NCI-H2107 (cell line): ENCODE measurements at places on chromosomes 4 and X.

GRCh38 chr4:96742332-96743014, 902.6 kb downstream of the PDHA2 start:
- no peak for DNase-seq

- no peak for DNase-seq
Observed at GRCh38 chr4:3062471-3062870, 11.9 kb downstream of the HTT-AS start.

- DNase-seq: no peak
Observed at GRCh38 chr4:147785129-147785528, 53.2 kb downstream of the ARHGAP10 start.

- DNase-seq: no peak
Observed at GRCh38 chrX:39050427-39050826, 249.2 kb downstream of the MID1IP1 start.

GRCh38 chr4:27090406-27090805, 229.8 kb downstream of the STIM2 start:
- no peak for DNase-seq
